T-helper 2 cell treated with Interferon-gamma antibody and Interleukin-4, amounts not matched to agents 5 μg/mL and 100 μg/mL, for 36 hours (primary cell): ENCODE measurements at places on chromosomes 4 and X.

- DNase-seq = no peak
Observed at GRCh38 chr4:132809298-132810032, 339.6 kb upstream of the PCDH10 start.

- no peak for DNase-seq
Observed at GRCh38 chr4:24855741-24856140, 57.1 kb downstream of the CCDC149 start.

- no peak for DNase-seq
Observed at GRCh38 chrX:69068301-69069085, 96.8 kb downstream of the PJA1 start.

DNA sequence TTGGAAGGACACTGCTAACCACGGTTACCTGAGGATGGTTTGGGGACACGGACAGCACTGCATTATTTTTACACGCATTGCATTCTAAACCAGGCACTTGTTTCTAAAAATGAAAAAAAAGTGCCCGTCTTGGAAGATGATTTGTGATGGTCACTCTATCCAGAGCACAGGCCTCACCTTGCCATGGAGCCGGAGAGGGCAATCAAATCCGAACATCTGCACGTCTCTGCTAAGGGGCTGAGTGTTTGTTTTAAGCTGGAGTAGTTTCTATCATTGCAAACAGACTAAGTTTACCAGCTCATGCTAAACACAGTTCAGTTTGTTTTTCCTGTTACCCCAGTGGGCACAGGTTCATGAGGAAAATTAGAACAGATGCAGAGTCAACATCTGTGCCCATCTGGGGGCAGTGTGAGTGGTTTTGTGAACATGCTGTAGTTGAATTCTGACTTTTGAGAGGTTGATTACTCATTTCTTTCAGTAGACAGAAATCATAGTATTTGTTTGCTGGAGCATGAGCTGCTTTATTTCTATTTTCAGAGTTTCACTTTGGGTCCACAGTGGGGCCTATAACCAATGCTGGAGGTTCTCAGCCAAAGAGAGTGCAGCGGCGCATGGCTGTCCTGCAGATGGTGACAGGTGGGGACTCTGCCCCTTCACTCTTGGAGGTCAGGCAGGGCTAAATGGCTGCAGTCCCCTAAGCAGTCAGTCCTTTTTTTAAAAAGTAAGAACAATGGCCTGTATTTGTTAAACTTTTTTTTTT lies 65.4 kb upstream of the ENPP6 start:
- peak; percentile 65 for DNase-seq

GRCh38 chr4:107068116-107068515 lies 32.0 kb upstream of the DKK2 start:
- DNase-seq = no peak

GRCh38 chr4:93802045-93802444 lies 26.5 kb upstream of the ATOH1 start:
- DNase-seq = no peak

DNA sequence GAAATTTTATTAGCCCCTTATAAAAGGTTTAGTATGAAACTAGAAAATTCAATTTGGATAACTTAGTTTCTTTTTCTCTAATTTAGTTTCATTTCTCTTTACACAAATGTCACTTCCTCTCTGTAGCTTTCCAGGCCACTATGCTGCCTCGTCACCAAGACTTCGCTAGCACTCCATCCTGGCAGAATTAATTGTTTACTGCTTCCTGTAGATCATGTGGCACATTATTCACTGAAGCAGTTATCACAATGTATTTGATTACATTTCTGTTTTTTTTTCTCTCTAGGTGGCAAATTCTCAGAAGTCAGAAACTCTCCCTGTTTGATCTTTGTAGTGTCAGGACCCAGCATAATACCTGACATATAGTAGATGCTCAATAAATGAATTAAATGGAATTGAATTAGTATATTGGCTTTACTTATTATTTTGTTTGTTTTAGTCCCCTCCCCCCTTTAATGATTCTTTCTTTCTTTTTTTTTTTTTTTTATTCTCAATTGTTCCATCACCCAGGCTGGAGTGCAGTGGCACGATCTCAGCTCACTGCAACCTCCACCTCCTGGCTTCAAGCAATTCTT lies 9.3 kb upstream of the SAT1 start:
- DNase-seq = peak; percentile 14

GRCh38 chr4:21113496-21114223 lies 413.4 kb downstream of the PACRGL start:
- no peak for DNase-seq

GRCh38 chrX:137425273-137425902 lies 140.5 kb upstream of the ZIC3 start:
- no peak for DNase-seq

GRCh38 chr4:16082426-16083240 lies 1.2 kb downstream of the PROM1 start:
- peak; percentile 11 for DNase-seq

GRCh38 chrX:153628129-153628528 lies 18.9 kb upstream of the DUSP9 start:
- no peak for DNase-seq

GRCh38 chr4:142474398-142475087 lies 371.6 kb downstream of the INPP4B start:
- DNase-seq = no peak

GRCh38 chr4:177185151-177185550 lies 124.5 kb upstream of the NEIL3 start:
- no peak for DNase-seq

- no peak for DNase-seq
Observed at GRCh38 chr4:168887809-168888208, 122.2 kb downstream of the CBR4 start.

DNA sequence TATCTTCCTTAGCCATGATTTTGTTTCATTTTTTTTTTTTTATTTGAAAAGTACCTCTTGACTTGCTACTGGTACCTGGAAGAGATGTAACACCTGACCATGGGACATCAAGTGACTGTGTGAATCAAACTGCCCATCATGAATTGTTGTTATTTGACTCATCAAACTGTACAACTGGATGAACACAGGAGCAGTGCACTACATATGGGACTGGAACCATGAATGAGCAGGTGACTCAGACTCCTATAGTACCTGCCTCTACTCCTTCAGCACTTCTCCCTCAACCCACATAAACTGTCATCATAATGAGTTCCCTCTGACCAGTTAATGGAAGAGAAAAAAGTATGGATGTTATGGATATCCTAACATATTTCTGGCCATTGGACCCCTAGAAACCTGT lies 15.9 kb upstream of the UBE2D3 start:
- no peak for DNase-seq

DNA sequence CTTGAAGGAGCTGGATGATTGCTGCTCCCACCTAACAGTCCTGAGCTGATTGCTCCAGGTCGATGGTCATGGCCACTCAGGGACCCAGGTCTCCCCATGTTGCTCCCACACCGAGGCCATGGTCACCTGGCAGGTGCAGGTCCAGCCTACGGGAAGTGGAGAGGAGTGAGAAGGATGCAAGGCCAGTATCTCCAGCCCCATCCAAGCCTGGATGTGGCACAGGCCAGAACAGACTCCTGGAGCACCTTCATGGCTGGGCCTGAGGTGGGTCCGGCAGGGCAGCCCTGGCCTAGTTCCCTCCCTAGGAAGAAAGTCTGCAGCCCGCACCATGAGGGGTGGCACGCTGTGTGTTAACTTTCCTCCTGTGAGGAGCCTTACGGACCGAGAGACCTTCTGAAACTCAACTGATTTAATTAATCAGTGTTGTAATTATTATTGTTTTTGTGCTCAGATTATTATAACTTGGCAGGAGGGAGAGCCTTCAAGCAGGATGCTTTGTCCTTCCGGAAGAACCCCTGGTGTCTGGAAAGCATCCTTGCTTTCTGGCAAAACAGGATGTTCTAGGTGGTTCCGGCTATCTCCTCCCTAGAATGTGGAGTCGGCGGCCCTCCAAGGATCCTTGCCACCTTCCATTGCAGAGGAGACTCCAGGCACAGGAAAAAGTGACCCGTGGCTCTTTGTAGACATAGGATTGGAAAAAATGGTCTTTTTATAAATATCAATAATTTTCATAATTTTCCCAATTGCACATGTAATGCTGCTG lies 92.3 kb upstream of the ADRA2C start:
- no peak for DNase-seq

- no peak for DNase-seq
Observed at GRCh38 chrX:71870208-71871098, 40.2 kb upstream of the NHSL2 start.

- no peak for DNase-seq
Observed at GRCh38 chr4:146146918-146147317, 28.6 kb upstream of the LSM6 start.

DNA sequence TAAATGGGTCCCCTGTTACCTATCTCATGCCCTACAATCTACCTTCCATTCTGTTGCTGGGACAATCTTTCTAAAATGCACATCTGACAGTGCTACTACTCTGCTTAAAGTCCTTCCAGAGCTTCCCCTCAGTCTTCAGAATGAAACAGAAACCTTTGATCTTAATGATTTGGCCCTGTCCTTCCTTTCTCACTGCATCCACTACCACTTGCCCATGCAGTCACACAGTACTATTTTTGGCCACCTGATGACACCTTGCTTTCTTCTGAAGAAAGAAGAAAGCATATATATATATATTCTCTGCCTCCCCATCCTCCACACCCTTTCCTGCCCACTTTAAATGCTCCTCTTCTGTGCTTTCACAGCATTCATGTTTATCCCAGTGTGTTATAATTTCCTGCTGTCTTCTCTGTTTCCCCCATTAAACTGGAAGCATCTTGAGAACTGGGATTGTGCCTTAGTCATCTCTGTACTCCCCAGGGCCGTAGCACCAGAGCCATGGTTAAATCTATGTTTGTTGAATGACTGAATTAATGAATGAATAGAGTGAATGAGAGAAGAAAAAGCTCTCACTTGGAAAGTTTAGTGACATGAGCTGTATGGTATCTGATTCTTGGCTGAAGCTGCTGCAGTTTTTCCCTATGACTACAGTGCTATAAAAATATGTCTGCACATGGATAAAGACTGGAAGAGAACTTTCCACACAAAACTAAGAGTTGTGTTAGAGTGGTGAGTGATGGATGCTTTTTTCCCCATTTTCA lies 56.2 kb downstream of the RTL9 start:
- no peak for DNase-seq

- DNase-seq = no peak
Observed at GRCh38 chr4:30258949-30259348, 461.2 kb upstream of the PCDH7 start.

DNA sequence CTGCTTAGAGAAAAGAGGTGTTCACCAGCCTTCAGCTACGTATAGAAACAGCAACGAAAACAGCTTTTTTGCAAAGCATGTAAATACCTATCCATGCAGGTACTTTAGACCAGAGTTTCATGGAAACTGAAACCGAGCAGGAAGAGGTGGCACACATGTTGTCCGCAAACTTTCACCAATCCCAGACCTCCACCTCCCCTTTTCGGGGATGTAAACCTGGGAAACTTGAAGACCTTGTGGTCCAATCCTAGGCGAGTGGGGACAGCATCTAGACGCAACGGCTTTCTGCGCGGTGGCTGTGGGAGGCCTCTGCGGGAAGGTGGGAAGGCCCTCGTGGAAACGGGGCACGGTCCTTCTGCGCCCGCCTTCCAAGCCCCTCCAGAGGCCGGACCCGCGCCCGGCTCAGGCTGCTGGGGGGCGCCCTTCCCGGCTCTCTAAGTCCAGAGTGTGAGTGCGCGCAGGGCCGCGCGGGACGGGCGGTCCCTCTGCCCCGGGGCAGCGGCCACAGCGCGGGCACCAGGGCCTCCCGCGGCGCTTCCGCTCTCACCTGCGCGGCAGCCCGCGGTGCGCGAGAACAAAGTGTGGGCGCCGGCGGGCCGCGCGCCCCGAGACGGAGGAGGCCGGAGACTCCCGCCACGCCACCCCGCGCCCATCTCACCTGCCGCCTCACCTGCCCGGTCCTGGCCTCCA lies 830 bp upstream of the SHROOM2 start:
- no peak for DNase-seq

GRCh38 chrX:153468008-153468580 lies 2.3 kb downstream of the HAUS7 start:
- DNase-seq = no peak

- DNase-seq = no peak
Observed at GRCh38 chr4:171629737-171630136, 183.5 kb upstream of the GALNTL6 start.

DNA sequence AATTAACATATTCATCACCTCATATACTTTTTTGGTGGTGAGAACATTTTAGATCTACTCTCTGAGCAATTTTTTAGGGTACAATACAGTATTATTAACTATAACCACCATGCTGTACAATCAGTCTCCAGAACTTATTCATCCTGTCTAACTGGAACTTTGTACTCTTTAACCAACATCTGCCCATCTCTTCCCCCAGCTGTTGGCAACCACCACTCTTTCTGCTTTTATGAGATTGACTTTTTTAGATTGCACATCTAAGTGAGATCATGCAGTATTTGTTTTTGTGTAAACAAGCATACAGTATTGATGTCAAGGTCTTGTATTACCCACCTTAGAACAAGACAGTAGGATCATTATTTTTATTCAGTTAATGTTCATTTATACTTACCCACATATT lies 516.8 kb downstream of the RPA4 start:
- no peak for DNase-seq

DNA sequence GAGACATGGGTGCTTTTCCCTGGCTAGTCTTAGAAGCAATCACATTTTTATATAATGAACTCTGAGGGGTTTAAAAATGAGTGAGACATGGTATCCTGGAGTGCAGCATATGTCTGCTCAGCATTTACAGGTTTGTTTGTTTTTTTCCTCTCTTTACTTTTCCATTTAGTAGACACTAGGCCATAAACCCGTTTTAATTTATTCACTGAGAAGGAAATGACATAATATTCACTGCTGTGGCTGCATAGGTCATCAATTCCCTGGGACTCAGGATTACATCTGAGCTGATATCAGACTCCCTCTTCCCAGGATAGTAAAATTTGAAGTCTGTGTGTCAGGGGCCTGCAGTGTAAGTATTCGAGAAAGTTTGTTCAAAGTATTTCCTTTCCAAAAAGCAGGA lies 178.9 kb upstream of the SPRY1 start:
- no peak for DNase-seq

DNA sequence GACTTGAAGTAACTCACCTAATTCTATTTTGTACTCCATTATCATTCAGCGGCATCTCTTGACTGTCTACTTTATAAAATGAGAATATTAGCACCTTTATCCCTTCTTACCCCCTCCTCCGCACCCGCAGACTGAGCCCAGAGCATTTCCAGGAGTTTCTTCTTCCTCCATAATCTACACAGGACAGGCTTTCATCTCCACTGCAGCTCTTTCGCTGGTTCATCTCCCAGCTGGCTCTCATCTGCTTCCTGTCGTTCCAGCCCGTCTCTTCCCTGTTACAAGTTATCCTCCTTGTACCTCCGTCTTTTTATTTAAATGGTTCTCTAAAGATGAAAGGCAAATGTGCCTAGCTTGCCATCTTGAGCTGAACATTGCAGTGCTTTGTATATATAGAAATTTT lies 39.8 kb downstream of the GALNT7 start:
- no peak for DNase-seq

GRCh38 chrX:35023683-35024082 lies 81.1 kb downstream of the FAM47B start:
- DNase-seq = no peak

DNA sequence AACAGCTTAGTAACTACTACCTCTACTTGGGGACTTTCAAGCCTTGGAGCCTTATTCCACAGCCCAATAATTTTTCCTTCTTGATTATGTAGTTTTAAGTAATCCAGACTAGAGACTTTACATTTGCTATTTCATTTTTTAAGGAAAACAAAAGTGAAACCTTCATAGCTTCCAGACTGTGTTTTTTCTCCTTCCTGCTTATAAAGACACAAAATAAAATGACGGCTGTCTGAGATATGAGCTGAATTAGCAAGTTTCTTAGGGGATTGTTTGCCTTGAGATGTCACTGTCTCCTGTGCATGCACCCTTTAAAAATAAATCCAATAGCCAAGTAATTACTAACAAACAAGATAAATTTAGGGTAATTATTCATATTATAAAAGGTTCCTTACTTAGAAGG lies 78.8 kb upstream of the PACRGL start:
- no peak for DNase-seq
